ENCODE measurements at places on chromosomes 3 and 15.

GRCh38 chr3:49609815-49610214 is 55.5 kb downstream of the BSN start:
- DNase-seq: no peak

GRCh38 chr15:81323559-81323943 is 390 bp downstream of the STARD5 start:
- no peak for DNase-seq

- no peak for DNase-seq
Measured at GRCh38 chr3:21377071-21377769, 373.8 kb downstream of the ZNF385D start.

- DNase-seq: no peak
Measured at GRCh38 chr3:111541911-111542483, at the start of gene CD96. CD96 (plus strand) TSS chr3:111542197; CDS start chr3:111542249, 52 bp downstream.

DNA sequence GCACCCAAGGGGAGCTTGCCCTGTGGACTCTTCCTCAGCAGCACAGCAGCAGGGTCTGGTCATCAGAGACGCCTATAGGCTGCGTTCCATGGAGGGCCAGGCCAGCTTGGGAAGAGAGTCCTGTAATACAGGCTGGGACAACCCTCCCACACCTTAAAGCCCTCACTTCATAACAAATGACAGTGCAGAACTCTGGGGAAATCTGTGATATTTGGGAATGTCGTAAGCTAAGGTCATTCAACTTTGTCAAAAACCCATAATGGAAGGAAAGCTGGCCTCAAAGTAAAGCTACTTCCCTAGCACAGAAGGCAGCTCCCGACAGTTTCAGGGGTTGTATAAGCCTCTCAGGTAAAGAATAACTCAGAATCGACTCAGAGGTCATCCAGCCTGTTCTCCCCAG is 133.1 kb downstream of the MEGF11 start:
- DNase-seq: no peak

- peak; percentile 36 for DNase-seq
Measured at GRCh38 chr15:47820057-47820746, 102.9 kb downstream of the SEMA6D start.

- DNase-seq: no peak
Measured at GRCh38 chr3:194423317-194423716, 24.3 kb upstream of the GP5 start.

DNA sequence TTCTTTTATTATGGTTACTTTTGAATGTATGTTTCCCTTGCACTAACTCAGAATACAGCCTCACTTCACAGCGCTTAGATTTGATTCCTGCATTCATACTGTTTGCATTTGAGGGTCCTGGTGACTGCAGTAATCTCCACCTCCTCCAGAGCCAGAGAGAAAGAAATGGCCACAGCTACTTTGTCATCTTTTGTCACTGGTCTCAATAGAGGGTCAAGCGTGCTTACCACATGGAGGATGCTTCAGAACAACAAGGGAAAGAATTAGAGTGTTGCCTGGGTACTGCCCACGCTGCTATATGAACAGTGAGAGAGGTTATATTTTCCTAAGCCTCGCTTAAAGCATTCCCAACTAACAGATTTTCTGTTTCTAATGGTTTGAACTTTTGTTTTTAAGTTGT is 190.1 kb downstream of the TP63 start:
- DNase-seq: no peak

GRCh38 chr15:68697711-68698690 is 119.2 kb downstream of the CORO2B start:
- no peak for DNase-seq

DNA sequence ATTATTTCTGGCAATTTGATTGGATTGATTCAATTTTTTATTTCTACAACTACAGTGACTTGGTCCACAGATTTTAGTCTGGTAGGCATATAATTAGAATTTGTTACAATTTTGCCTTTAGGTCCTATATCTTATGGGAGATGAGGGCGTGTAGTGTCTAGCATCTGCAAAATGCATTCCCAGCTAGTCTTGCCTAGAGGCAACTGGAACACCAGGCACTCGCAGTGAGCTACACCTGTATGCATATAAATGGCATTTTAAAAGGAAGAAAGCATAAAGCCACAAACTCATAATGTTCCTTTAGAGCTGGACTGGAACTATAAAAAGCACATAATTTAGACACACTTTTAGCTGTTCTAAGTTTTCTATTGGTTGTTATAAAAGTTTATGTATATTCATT is 17.9 kb upstream of the SPPL2A start:
- DNase-seq: no peak

DNA sequence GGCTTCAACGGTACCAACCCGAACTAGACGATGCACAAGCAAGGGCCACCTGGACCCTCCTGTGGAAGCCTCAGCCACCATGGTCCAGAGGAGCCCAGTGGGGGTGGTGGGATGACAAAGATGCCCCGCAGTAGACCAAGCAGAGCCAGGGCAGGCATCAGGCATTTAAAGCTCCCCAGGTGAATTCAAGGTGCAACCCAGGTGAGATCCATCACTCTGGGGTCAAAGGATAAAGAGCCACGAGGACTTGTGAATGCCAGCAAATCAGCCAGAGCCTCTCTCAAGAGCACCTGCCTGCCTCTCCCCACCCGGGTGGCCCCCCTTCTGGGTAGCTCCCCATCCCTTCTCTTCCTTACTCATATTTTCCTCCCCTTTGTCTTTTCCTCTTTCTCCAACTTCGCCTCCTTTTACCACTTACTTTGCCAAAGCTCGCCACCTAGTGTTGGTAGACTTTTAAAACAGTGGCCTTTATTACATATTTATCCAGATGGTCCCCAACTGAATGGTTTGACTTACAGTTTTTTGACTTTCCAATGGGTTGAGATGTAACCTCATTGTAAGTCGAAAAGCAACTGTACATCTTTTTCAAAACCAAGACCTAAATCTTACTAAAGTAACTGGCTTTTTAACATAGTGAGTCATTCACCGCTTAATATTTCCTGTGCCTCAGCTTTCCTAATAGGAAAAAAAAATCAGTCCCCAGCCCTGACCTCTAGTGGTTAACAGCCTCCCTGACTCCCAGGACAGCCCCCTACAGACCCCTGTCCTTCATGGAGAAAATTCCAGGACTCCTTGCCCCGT is 18.8 kb downstream of the PLA2G4F start:
- peak; percentile 18 for DNase-seq

- no peak for DNase-seq
Measured at GRCh38 chr3:141845407-141846049, 30.9 kb upstream of the ATP1B3 start.

DNA sequence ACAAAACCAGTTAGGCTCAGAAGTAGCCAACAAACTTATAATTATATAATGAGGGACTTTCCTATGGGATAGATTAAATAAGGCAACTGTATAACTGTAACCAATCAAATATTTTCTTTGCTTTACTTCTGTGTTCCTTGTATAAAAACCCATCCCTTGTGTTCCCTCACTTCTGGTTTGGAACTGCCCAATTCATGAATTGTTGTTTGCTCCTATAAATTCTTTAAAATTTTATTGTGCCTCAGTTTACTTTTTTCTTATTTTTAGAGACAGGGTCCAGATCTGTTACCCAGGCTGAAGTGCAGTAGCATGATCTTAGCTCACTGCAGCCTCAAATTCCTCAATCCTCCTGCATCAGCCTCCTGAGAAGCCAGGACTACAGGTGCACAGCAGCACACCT is 155.7 kb downstream of the SMAD6 start:
- DNase-seq: no peak

DNA sequence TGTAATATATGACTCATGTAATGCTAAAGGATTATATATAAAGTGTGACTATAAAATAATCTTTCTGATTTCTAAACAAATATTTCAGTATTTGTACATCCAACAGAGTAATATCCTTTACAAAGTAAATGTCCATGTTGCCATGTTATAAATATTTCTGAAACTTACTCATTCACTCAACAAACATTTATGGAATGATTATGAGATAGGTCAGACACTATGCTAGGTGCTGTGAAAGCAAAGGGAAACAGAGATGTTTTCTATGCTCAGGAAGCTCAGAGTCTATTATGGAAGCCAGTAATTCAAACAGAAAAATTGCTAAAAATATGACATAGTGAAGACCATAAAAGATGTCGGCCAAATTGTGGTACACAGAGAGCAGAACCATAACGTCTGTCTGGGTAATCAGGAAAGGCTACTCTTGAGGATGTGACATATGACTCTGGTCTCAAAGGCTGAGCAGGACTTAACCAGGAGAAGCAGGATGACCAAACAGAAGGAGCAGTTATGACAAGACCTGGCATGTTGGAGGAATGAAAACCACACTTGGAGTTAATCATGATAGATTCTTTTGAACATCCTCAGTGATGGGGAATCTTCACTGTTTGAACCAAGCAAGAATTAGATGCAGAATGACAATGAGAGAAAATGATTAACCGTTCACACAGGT is 39.0 kb upstream of the MYO5C start:
- DNase-seq: peak; percentile 58
